ENCODE measurements at places on chromosomes 12 and 14. TPM values are rescaled to one million over a fixed set of nuclear protein-coding genes. Genes with fewer than 3 reads are reported as not detected.

Gene HECTD4
- 14.4 TPM for total RNA-seq

Gene KRT74
- total RNA-seq = not detected

Gene APOLD1
- total RNA-seq = 0.38 TPM

Gene SLC7A7
- 11.5 TPM for total RNA-seq

Gene B3GNT4
- total RNA-seq = 0.63 TPM

Gene FMNL3
- total RNA-seq = 2.0 TPM

Gene BLOC1S1
- 153 TPM for total RNA-seq

Gene CD27
- total RNA-seq = not detected

Gene USP30
- total RNA-seq = 9.7 TPM

Gene SVOP
- not detected for total RNA-seq

Gene RASAL1
- total RNA-seq = 0.28 TPM

Gene ADGRD1
- total RNA-seq = 0.57 TPM

Gene LTBP2
- 16.4 TPM for total RNA-seq

Gene GPX2
- 258 TPM for total RNA-seq

Gene MUCL1
- not detected for total RNA-seq

Gene POTEG
- total RNA-seq = not detected

Gene OR2AP1
- total RNA-seq = not detected

Gene TCL1A
- not detected for total RNA-seq

Gene HOXC5
- 0.50 TPM for total RNA-seq

Gene LMO3
- not detected for total RNA-seq

Gene PIGH
- total RNA-seq = 18.8 TPM

Gene LRCOL1
- not detected for total RNA-seq

Gene FAM181A
- total RNA-seq = not detected

Gene RHEBL1
- total RNA-seq = 6.3 TPM

Gene TCL1B
- total RNA-seq = not detected

Gene SPPL3
- total RNA-seq = 53.3 TPM

Gene TAS2R42
- not detected for total RNA-seq

Gene NTS
- total RNA-seq = 81.3 TPM

Gene GNPTAB
- 15.9 TPM for total RNA-seq

Gene ZNF891
- 0.39 TPM for total RNA-seq

Gene ACSM4
- not detected for total RNA-seq

Gene TAS2R19
- total RNA-seq = not detected

Gene ACACB
- total RNA-seq = 6.0 TPM

Gene PMEL
- 0.65 TPM for total RNA-seq

Gene LRTM2
- total RNA-seq = not detected

Gene BTBD6
- total RNA-seq = 28.9 TPM

Gene KCNH3
- total RNA-seq = 2.8 TPM

Gene PROX2
- total RNA-seq = not detected

Gene TULP3
- 20.7 TPM for total RNA-seq

Gene MGAT2
- total RNA-seq = 52.0 TPM

Gene C14orf39
- total RNA-seq = not detected

Gene RNASE7
- not detected for total RNA-seq

Gene CLEC7A
- total RNA-seq = not detected

Gene FAM222A
- 5.9 TPM for total RNA-seq

Gene HOTAIR
- 0.24 TPM for total RNA-seq

Gene GDF3
- total RNA-seq = not detected

Gene MMP17
- 13.2 TPM for total RNA-seq

Gene TROAP
- 78.1 TPM for total RNA-seq

Gene IL31
- not detected for total RNA-seq

Gene RTN1
- total RNA-seq = not detected

Gene RPS26
- 733 TPM for total RNA-seq

Gene C12orf42
- total RNA-seq = not detected

Gene NTN4
- 54.5 TPM for total RNA-seq

Gene LBHD2
- not detected for total RNA-seq

Gene TAC3
- 0.24 TPM for total RNA-seq

Gene SOAT2
- total RNA-seq = 0.24 TPM

Gene VEZT
- total RNA-seq = 64.2 TPM

Gene SLC6A15
- total RNA-seq = 2.4 TPM

Gene TPPP2
- total RNA-seq = not detected

Gene AMN
- 0.16 TPM for total RNA-seq

Measured in A549 treated with CpdA at 1 μM for 4 hours (cell line).